Stimulated activated naive CD8-positive, alpha-beta T cell treated with anti-CD3 and anti-CD28 coated beads, Interleukin-15, amount 100 ng/mL, for 72 hours (primary cell): ENCODE measurements at places on chromosomes 5 and 9.

- no peak for DNase-seq
These were observed 1787.7 kb downstream of the EFNA5 start for GRCh38 chr5:105882956-105883481.

DNA sequence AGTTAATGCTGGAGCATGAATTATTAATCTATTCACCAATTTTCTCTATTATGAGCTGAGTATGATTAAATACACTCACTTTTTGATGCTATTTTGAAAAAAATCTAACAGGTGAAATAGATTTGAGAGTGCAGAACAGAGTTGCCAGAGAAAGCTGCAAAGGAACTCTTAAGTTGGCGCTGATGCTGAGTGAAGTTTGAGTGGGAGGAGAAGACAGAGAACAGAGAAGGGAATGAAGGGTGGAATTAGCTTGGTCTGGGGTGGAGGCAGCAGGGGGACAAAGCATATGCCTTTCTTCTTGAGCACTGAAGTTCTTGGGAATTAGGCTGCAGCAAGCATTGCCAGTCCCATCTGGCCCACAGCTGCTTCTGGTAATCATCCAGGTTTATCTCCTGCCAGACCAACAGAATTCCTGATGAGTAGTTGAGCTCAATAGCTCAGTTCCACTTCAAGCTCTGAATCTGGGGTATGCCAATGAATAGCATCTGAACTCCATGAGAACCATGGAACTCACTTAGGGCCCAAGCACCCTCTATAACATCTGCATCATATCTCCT lies 290.1 kb downstream of the HINT1 start:
- no peak for DNase-seq

DNA sequence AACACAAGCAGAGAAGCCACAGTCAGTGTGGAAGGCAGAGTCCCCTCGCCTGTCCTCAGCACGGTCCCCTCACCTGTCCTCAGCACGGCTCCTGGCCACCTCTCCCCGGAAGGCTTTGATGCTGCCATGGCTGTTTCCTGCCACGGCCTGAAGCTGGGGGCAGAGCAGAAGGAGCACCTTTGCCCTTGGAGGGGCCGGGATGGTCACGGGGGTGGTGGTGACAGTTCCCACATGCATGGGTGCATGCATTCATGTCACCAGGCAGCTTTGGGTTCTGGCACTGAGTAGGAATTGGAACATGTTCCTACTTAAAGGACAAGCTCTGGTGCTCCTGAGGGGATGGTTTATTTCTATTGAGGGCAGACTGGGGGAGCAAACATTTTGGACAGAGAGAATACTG lies 57.8 kb upstream of the PHYKPL start:
- no peak for DNase-seq

GRCh38 chr5:129820-130219 lies 37.9 kb downstream of the PLEKHG4B start:
- DNase-seq = no peak

- no peak for DNase-seq
These were observed 1360.1 kb upstream of the CDH6 start for GRCh38 chr5:29833394-29833793.

GRCh38 chr9:87269296-87270176 lies 228.1 kb upstream of the DAPK1 start:
- DNase-seq = no peak

DNA sequence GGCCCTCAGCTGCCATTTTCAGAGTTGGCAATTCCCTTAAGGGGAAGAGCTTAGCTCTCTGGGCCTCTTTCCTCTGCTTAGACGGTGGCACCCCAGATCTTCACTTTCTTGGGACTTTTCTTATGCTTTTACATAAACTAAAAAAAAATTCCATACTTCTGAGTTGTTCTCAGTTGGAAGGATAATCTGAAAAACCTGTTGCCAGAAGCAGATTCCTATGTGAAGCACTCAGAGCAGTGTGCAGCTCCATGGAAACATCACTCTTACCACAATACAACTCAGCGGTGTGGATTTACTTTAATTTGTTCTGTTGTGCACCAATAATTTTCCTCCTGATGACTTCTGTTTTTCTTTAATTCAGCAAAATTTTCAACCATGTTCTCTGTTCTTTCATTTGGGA lies 44.1 kb upstream of the MROH2B start:
- no peak for DNase-seq

GRCh38 chr5:140317859-140318258 lies 15.0 kb upstream of the PFDN1 start:
- no peak for DNase-seq

- DNase-seq = peak; percentile 15
These were observed 21.0 kb upstream of the SCGB3A2 start for GRCh38 chr5:147857302-147858129.

- no peak for DNase-seq
These were observed 156.4 kb upstream of the RUSC2 start for GRCh38 chr9:35333551-35333950.

- DNase-seq = no peak
These were observed 663.2 kb upstream of the RGMB start for GRCh38 chr5:98110282-98110691.

DNA sequence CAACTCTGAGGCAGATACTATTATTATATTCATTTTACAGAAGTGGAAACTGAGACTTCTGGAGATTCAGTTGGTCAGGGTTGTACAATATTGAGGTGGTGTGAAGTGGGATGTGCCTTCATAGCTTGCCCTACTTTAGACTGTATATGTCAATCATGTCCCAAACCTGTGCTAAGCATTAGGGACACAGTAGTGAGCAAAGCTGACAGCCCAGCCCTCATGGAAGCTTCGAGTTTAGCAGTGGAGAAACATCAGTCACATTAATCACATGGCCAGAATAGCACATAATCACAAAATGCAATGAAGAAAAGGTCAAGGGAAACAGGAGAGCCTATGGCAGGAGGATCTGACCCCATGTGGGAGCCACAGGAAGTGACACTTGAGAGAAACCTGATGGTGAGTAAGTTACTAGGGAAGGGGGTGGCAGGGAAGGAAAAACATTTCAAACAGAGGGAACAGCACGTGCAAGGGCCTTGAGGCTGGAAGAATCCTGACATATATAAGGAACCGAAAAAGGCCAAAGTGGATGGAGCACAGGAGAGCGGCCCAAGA lies 20.5 kb upstream of the RALGPS1 start:
- no peak for DNase-seq

GRCh38 chr9:125931211-125931610 lies 184.0 kb downstream of the PBX3 start:
- DNase-seq = no peak

DNA sequence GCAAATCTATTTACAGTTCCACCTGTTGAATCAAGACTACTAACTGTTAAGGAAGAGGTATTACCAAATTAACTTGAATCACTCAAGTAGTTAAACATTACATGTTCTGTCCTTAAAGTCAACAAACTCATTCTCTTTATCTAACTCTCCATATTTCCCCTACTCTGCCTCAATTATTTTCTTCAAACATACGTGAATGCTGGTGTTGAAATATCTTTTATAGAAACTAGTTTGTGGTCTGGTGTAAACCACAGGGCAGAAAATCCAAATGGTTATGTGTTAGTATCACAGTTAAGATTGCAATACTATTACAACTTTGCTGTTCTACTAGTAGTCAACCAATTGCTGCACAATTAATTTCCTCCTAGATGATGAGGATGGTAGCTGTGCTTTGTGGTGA lies 603.5 kb downstream of the KCTD16 start:
- DNase-seq = no peak

- no peak for DNase-seq
These were observed 4.5 kb downstream of the RNF208 start for GRCh38 chr9:137217276-137218211.

- DNase-seq = no peak
These were observed 58.4 kb downstream of the APC start for GRCh38 chr5:112795944-112796678.

DNA sequence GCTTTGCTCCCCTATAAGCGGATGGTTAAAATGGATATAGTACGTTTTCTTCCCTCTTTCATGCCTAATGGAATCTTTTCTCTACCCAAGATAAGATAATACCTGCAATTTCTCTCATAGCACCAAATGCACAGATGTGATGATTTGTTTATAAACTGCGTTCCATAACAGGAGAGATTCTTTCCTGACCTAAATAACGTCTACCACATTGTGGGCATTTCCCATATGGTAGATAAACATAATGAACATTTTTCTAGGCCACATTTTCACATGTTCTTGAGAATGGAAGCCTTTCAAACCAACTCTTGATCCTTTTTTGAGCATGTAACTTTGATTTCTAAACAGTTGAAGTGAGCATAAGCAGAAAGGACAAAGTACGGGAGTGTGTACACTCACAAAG lies 448.5 kb downstream of the CSNK1G3 start:
- DNase-seq = no peak

DNA sequence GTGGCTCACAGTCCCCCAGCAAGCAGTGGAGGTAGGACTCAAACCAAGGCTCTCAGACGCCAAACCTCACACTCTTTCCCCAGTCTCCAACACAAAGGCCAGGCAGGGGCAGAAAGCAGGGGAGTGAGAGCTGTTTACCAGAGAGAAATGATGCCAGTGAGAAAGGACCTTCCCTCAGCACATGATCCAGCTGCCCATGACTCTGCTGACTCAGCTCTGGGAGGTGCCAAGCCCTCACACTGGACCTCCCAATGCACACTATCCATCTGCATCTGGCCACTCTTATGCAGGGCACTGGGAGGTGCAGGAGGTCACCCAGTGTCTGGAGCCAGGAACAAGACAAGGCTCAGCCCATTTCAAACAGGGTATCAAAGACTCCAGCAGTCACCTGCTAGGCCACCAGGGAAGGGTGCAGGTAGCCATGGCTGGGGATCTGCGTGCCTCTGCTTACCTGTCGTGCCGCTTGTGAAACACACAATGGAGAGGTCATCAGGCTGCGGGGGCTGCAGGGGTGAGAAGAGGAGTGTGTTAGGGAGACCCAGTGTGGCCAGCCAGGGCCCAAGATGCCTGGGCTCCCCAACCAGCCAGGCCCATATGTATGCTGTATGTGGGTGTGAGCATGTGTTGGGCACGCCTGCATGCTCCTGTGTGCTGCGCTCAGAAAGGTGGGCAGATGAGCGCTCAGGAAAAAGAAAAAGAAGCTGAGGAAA lies 26.3 kb downstream of the ACSL6 start:
- DNase-seq = no peak

GRCh38 chr5:106399391-106399790 lies 1271.3 kb downstream of the EFNA5 start:
- DNase-seq = no peak

GRCh38 chr5:148732692-148733091 lies 78.4 kb upstream of the HTR4 start:
- no peak for DNase-seq

DNA sequence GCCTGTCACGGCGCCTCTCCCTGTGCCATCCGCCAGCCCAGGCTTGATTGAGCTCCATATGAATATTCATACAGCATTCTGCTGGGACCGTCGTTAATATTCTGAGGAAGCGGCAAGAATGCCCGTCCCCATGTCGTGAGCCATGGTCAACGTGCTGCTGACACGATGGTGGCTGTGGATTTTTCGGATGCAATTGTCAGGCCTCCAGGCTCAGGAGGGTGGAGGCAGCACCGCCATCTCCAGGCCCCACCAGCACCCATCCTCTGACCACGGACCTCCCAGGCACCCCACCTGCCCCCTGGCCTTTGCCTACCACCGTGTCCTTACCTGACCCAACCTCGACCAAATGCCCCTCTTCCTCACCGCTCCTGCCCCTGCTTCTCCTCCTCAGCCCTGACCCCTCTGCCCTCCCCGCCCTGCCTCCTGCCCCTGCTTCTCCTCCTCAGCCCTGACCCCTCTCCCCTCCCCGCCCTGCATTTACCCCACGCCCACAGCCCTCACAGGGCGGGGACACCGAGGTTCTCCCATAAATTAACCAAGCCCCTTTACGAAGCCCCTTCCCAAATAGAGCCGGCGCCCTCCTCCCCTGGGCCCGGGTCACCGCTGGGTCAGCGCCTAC lies 9.9 kb downstream of the TMEM250 start:
- DNase-seq = no peak

DNA sequence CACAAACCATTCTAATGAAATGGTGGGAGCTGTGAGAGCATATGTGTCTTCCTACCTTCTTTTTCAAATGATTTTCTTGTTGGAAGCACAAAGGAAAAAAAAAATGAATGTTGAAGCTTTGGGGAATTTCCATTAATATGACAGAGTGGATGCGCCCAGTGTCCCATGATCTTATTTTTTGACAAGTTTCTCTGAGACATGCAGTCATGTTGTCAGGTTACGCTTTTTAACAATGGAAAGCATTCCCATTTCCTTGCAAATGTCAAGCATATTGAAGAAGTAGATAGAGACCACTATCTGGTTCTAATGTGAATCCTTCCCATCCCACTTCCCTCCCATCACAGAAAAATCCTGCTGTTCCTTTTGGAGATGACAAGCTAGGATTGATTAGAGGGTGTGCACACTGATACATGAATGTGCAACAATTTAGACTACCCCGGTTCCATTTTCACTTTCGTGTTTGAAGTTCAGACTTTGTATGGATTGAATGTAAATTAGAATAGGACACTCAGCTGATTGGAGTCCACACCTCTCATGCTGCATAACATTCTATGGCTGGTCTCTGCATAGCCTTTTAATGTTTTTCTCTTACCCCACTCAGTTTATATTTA lies 919.4 kb downstream of the TLE4 start:
- DNase-seq = no peak

GRCh38 chr9:98287384-98287783 lies 31.9 kb upstream of the TBC1D2 start:
- no peak for DNase-seq

- DNase-seq = no peak
These were observed 111.7 kb upstream of the PCAT7 start for GRCh38 chr9:94443032-94443722.

DNA sequence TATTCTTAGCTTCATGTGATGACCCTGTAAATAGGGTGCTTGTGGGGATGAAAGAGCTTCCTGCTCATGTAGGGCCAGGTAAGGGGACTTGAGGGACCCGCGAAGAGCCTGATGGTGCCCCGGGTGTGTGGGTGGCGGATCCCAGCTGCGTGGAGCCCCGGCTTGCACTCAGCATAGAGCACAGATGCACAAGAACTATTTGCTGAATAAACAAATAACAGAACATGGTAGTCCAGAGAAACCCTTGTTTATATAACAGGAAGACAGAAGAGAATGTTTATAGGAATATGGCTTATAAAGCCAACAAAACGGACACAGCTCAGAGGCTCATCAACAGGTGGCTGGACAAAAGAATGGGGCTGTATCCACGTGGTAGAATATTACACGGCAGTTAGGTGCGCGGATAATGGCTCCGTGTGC lies 106.9 kb upstream of the COL5A1 start:
- no peak for DNase-seq

- DNase-seq = no peak
These were observed 1012.3 kb downstream of the CDH9 start for GRCh38 chr5:26026044-26026443.

DNA sequence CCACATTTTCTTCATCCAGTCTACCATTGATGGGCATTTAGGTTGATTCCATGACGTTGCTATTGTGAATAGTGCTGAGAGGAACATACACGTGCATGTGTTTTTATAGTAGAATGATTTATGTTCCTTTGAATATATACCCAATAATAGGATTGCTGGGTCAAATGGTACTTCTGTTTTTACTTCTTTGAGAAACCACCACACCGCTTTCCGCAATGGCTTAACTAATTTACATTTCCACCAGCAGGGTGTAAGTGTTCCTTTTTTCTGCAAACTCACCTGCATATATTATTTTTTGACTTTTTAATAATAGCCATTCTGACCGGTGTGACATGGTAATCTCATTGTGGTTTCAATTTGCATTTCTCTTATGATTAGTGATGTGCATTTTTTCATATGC lies 82.2 kb upstream of the RFX3 start:
- DNase-seq = no peak
